ENCODE measurements at places on chromosomes 7 and 10. TPM values are rescaled to one million over a fixed set of nuclear protein-coding genes. Genes with fewer than 3 reads are reported as not detected.

- no peak for DNase-seq
- no peaks in the 10 kb centered on the region for H3K27me3 ChIP-seq
- no peaks in the 10 kb centered on the region for H3K36me3 ChIP-seq
- H3K27ac ChIP-seq = no peak overlapping the region
- H3K4me3 ChIP-seq = no peak overlapping the region
- no peaks in the 10 kb centered on the region for H3K4me1 ChIP-seq
These were observed 622.6 kb upstream of the CELF2 start for GRCh38 chr10:10394933-10395658.

DNA sequence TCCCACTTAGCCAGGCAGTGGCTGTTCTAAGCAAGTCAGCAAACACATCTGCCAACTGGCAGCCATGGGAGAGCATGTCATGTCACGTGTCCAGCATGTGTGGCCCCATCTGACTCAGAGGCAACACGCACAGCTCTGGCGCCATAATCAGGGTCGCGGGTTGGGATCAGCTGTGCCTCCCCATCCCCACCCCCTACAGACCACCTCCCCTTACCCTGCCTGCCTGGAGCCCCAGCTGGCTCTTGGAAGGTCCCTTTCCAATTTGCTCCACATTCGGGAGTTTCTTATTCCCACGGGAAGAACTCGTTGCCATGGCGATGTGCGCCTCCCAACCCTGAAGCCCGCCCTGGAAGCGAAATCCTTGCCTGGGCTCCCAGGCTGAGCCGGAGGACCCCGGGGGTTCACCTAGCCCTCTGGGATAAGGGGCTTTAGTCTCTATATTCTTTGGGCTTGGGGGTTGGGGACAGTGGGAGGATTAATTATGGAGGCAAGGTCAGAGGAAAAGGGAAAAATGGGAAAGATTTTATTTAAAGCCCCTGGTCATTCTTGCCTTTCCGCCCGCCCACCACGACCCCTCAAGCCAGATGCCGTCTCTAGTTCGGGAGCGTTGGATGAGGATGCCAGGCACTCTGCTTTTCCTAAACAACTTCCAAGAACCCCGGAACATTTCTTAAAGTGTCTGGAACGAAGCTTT, 283.7 kb downstream of the ZEB1 start:
- peak overlapping the region; percentile 54 for H3K4me3 ChIP-seq
- H3K4me1 ChIP-seq = peaks cover 6% of the 10 kb centered on the region
- no peaks in the 10 kb centered on the region for H3K27me3 ChIP-seq
- peak; percentile 94 for DNase-seq
- peak overlapping the region; percentile 78 for H3K27ac ChIP-seq
- H3K36me3 ChIP-seq = no peaks in the 10 kb centered on the region

Gene NANOS1
- total RNA-seq = 2.5 TPM

DNA sequence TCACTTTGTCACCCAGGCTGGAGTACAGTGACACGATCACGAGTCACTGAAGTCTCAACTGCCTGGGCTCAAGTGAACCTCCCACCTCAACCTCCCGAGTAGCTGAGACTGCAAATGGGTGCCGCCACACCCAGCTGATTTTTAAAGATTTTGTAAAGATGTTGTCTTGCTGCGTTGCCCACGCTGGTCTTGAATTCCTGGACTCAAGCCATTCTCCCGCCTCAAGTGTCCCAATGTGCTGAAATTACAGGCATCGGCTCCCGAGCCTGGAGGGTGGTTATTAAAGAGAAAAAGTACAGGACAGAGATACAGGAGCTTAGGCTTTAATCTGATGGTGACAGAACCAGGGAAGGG, 55.1 kb downstream of the KCTD7 start:
- no peak for DNase-seq
- no peaks in the 10 kb centered on the region for H3K27me3 ChIP-seq
- no peak overlapping the region for H3K27ac ChIP-seq
- no peaks in the 10 kb centered on the region for H3K36me3 ChIP-seq
- H3K4me3 ChIP-seq = no peak overlapping the region

DNA sequence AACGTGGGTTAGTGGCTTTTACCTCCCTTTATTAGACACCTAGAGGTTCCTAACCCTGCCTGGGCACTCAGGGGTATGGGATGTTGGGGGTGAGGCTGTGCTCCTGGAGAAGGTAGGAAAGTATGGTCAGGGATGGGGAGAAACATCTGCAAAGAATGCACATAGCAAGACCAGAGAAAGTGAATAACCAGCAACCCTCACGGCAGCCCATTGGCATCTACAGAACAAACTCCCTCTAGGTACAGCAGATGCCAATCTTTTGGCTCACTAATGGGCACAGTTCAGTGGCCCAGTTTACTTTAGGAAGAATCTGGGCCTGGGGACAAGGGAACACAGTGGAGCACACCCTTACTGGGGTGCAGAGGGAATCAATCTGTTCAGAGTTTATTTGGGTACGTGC, 143.9 kb downstream of the JAZF1 start:
- H3K27ac ChIP-seq = peak overlapping the region; percentile 31
- no peak overlapping the region for H3K4me3 ChIP-seq
- no peak for DNase-seq
- H3K27me3 ChIP-seq = no peaks in the 10 kb centered on the region

- H3K27ac ChIP-seq = no peak overlapping the region
- H3K4me1 ChIP-seq = no peaks in the 10 kb centered on the region
- H3K36me3 ChIP-seq = no peaks in the 10 kb centered on the region
These were observed 18.1 kb downstream of the HACD1 start for GRCh38 chr10:17599089-17599488.

Gene PILRB
- 155 TPM for total RNA-seq

GRCh38 chr7:129169171-129169671, 19.2 kb upstream of the SMO start:
- H3K27me3 ChIP-seq = no peaks in the 10 kb centered on the region
- peak; percentile 64 for DNase-seq
- H3K27ac ChIP-seq = peak overlapping the region; percentile 79
- no peaks in the 10 kb centered on the region for H3K36me3 ChIP-seq
- peaks cover 19% of the 10 kb centered on the region for H3K4me1 ChIP-seq

Gene SRRM3
- 8.4 TPM for total RNA-seq

- DNase-seq = no peak
- no peak overlapping the region for H3K27ac ChIP-seq
- no peak overlapping the region for H3K4me3 ChIP-seq
- no peaks in the 10 kb centered on the region for H3K36me3 ChIP-seq
These were observed 16.1 kb downstream of the CCSER2 start for GRCh38 chr10:84344526-84344925.

Gene CUBN
- total RNA-seq = 11.0 TPM

DNA sequence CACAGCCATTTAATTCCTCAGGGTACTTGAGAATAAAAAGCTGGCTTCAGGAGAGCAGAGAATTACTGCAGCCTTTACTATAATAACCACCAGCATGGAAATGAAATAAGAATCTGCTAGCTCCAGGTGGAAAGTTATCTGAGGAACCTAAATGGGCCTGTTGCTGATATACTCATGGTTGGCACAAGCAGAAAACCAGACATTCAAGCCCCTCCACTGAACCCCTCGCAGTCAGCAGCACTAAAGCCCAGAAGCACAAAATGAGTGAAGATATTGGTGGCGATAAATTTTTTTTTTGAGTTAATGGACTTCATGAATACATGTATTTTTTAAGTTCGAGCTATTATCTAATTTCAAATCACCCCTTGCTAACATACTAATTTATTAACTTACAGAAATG, 303.9 kb upstream of the NRP1 start:
- no peaks in the 10 kb centered on the region for H3K4me1 ChIP-seq
- H3K36me3 ChIP-seq = no peaks in the 10 kb centered on the region
- no peak for DNase-seq
- H3K4me3 ChIP-seq = no peak overlapping the region

Gene AMPH
- total RNA-seq = 7.6 TPM

DNA sequence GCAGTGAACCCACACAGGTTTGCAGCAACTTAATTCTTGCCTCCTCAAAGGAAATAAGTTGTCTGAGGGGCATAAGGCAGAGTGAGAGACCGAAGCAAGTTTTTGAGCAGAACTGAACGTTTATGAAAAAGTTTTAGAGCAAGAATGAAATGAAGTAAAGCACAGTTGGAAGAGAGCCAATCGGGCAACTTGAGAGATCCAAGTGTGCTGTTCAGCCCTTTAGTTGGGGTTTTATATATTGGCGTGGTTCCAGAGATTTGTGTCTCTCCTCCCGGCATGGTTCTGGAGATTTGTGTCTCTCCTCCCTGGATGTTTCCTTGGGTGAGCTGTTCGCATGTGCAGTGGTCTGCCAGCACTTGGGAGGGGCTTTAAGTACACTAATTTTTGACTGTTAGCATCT, 141.4 kb upstream of the DGKB start:
- H3K36me3 ChIP-seq = no peaks in the 10 kb centered on the region
- H3K4me1 ChIP-seq = no peaks in the 10 kb centered on the region
- no peak overlapping the region for H3K4me3 ChIP-seq
- no peaks in the 10 kb centered on the region for H3K27me3 ChIP-seq
- no peak overlapping the region for H3K27ac ChIP-seq
